T-helper 17 cell (primary cell): ENCODE measurements at places on chromosomes 2 and 18.

DNA sequence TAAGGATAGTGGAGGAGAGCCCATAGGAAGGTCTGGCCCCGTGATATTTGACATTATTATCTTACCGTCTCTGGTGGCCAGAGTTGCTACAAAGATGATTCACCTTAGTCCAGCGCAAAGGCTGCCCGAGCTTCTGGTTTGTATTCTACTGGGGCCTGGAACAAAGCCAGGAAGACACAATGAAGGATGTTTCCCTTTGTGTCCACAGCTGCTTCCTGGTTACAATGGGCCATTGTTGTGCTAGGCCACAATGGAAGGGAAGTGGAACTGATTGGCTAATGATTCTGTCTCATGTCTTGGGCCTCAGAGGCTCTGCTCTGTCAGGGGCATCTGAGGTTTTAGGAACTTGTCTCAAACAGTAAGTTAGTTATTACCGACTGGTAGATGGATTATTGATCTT is 132.2 kb downstream of the TDRD15 start:
- DNase-seq: no peak

DNA sequence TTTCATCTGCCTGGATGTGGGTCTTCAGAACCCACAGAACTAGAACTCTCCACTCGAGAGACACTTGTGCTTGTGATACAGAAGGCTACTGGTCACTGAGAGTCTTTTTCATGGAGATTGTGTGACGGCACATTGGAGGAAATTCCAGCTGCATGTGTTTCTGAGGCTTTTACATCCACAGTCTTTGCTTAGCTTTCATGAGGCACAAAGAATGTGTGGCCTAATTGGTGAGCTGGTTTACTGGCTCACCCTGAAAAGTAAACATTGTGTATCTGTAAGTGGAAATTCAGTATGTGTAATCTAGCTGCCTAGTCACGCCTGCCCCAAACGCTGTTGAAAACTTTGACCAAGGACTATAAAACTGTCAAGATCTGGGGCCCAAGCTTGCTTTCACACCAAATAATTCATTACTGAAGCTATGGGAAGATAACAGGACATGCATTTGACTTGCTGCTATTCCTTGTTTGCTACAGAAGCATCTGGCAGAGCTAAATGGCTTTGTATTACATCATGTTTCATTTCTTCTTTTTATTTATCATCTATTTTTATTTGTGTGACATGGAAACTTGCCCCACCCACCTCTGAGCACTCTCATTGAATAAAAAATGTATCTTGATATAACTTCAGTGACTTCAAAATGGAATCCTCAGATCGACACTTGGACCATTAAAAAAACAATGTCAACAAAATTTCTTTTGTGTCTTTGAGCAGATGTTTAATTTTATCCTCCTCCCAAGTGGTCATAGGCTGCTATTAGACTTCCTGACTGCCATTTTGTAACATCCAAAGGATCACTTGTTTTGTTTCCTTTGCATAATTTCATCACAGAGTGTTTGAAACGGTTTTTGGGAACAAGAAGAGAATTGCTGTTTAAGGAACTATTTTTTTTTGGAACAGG is 80.2 kb downstream of the EFEMP1 start:
- no peak for DNase-seq

DNA sequence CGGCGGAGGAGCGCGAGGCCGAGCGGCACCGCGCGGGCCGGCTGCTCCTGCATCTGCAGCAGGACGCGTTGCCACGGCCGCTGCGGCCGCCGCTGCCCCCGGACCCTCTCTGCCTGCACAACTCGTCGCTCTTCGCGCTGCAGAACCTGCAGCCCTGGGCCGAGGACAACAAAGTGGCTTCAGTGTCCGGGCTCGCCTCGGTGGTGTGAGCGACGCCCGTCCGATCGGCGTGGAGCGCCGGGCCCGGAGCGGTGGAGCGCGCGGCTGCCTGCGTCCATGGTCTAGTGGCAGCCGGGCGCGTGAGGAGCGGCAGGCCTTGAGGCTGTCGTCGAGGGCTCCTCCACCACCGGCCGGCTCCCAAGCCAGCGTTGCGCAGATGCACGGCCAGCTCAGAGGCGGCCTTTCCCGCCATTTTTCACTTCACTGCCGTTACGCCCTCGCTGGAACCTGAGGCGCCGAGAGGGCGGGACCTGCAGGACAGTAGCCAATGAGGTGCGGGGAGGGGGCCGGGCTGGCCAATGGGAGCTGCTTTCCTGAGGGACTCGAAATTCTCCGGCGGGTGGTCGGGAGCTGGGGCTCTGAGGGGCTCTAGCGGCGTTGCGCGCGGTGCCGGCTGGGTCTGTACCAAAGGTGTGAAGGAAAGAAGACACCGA is 1.9 kb downstream of the TLX2 start:
- peak; percentile 67 for DNase-seq

- no peak for DNase-seq
These were observed 143.4 kb downstream of the TRIM43 start for GRCh38 chr2:95734976-95735890.

DNA sequence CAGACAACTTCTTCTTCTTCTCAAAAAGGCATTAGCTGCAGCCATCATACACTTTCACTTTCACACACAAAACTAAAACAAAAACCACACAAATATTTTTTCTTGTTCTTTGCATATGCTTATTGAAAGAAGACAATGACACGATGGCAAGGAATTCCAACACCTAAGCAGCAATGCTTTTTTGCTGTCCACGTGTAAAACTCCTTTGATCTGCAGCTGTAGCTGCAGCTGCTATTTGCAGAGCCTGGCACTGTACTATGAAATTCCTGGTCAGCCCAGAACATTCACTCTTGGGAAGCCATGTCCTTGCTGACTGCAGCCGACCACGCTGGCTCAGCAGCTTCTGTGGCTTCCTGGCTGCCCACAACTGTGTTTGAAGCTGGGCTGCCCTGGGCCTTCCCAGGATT is 316.2 kb downstream of the CDH2 start:
- DNase-seq: no peak

DNA sequence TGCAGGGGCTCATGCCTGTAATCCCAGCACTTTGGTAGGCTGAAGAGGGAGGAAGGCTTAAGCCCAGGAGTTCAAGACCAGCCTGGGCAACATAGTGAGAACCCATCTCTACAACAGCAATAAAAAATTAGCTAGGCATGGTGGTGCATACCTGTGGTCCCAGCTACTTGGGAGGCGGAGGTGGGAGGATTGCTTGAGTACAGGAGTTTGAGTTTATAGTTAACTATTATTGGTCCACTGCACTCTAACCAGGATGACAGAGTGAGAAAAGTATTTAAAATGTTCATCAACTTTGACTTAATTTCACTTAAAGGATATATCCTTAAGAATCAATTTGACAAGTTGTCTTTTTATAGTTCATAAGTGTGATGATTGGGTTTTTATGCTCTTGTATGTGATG is 14.3 kb upstream of the GPD2 start:
- DNase-seq: no peak

DNA sequence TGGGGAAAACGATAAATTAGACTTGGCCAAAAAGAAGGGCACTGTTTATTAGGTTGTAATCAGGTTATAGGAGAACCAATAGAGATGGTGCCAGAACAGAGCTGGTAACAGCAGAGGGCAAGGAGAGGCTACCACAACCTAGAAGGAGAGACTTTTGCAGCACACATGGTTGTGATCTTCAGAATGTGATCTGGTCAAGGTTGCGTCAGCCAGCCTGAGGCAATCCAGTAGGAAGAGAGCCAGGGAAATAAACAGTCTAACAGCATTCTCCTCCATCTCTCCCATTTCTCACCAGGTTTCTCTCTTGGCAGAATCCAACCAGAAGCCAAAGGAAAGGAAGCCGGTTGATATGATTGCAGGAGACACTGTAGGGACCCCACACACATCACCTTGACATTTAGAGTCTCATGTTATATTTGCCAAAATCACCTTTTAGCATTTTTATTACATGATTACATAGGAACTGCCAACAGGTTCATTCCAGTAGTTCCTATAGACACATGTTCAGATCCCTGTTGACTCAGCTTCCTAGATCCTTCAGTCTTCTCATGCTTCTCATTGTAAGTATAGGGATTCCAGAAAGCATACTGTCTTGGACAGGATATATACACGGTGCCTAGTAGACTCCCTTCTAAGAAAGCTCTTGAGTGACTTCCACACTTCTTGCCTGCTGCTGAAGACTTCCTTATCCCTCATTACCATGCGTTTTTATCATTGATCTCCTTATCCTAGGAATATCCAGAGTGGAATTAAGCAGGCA is 17.6 kb upstream of the SPATS2L start:
- no peak for DNase-seq

DNA sequence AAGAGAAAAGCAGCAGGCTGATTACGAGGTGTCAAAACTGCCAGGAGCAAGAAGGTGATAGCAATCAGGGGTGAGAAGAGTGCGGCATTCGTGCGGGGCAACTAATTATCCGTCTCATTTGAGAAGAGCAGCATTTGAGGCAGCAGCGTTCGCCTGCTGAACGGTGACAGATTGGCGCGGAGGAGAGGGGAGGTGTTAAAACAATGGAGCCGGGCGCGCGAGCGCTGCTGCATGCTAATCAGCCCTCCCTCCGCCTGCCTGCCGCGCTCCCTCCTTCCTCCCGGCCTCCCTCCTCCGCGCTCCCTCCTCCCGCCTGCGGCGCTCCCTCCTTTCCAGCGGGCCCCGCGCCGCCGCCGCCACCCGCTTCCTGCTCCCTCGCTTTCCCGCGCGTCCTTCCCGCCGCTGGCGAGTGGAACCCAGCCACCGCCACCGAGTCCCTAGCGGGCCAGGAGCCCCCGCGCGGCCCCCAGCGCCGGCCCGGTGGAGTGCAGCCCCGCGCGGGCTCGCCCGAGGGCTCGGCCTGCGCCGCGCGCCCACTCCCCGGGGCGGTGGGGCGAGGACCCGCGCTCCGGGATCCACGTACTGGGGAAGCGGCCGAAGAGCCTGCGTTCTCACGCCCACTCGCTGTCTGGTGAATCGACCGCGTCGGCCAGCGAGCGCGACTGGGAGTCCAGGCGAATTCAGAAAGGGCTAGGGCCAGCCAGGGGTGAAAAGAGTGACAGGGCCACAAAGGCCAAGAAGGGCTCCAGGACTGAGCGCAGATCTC is 69.5 kb upstream of the PSMD14 start:
- DNase-seq: peak; percentile 55
